CD8-positive, alpha-beta T cell (primary cell): ENCODE measurements at places on chromosomes 3 and 15. TPM values are rescaled to one million over a fixed set of nuclear protein-coding genes. Genes with fewer than 3 reads are reported as not detected.

- DNase-seq, result no peak
Measured at GRCh38 chr3:25038922-25039321, 389.1 kb upstream of the RARB start.

- peak; percentile 34 for DNase-seq
Measured at GRCh38 chr15:74723754-74724334, 1.5 kb downstream of the CYP1A1 start.

DNA sequence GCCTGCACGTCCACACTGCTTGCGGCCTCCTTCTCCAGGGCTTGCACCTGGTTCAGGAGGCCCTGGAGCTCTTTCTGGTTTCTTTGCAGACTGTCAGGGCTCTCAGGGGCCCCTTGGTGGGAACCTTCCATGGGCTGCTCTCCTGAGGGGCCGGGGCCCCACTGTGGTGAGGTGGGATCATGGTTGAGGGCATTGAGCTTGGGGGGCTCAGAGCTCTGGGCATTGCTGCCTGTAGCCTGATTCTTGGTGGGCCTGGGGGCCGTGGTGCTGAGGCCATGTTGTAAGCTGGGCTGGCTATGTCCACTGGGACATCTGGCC is 7.5 kb downstream of the XIRP1 start:
- DNase-seq, result no peak

- DNase-seq, result no peak
Measured at GRCh38 chr3:34646911-34647460, 848.6 kb downstream of the PDCD6IP start.

GRCh38 chr3:192931825-192932224 is 14.2 kb upstream of the MB21D2 start:
- no peak for DNase-seq

DNA sequence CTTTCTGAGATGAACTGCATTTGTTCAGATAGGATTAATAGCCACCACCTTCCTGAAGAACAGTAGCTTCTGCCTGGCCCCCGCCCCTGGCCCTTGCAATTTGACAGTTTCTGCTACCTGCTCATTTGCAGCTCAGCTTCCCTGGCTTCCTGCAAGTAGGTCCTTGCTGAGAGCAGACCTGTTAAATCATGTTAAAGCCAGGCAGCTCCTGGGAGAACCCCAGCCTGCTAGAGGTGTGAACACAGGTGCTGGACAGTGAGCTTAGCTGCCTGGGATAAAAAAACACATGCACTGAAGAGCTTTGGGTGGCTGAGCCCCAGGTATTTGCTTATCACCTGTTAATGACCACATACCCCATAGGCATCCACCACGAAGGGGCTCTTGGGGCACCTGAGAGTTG is 143.4 kb downstream of the PTPRG start:
- DNase-seq, result no peak

DNA sequence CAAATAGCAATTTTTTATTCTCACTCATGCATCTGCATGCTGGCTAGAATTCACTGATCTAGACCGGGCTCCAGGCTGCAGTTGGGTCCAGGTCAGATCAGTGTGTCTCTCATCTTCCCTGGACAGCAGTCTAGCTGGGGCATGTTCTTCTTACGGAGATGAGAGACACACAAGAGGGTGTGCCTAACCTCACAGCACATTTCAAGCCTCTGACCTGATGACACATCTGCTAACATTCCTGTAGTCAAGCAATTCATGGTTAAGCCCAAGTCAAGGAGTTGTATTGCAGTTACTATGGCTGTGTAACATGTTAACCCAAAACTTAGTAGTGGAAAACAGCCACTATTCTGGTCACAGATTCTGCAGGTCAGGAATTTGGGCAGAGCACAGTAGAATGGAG is 13.1 kb downstream of the BSN start:
- no peak for DNase-seq

DNA sequence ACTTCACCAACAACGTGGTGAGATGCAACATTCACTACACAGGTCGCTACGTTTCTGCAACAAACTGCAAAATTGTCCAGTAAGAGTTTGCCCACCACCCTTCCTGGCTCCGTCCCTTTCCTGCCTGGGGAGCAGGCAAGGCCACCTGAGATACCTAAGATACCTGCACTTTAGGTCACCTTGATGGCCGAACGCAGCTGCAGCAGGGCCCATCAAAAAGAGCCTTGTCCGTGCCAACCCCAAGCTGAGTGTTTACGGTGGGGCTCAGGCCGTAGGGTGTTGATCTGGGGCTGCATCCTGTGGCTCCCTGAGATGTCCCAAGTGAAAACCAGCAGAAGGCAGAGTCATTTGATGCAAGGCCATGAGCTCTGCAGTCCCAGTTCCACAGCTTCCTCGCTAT is 23.2 kb downstream of the LOXL1 start:
- no peak for DNase-seq

GRCh38 chr15:43930079-43930478 is 103.3 kb downstream of the WDR76 start:
- no peak for DNase-seq

GRCh38 chr3:33442190-33442589 is 2.0 kb upstream of the UBP1 start:
- no peak for DNase-seq

IL17RE gene
- total RNA-seq, result 3.1 TPM

ABHD6 gene
- 2.1 TPM for total RNA-seq

ZKSCAN7 gene
- total RNA-seq, result 1.6 TPM

AQR gene
- 37.1 TPM for total RNA-seq

NOX5 gene
- total RNA-seq, result not detected

- DNase-seq, result no peak
Measured at GRCh38 chr15:83559310-83559966, 94.5 kb upstream of the ADAMTSL3 start.

DNA sequence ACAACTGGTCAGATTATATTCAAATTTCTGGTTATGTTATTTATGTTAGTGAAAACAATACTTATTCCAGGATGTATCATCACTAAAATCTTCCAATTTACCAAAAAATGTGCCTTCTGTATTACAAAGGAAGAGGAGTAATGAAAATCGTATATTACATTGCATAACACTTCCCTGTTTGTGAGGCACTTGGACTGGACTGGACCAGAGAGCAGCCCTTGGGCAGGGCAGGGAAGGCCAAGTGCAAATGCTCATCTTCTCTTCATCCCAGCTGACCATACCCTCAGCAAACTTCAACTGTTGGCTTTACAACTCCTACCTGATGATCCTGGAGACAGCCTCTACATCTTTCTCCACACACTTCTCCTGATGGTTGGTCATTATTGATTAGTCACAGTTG is 285.7 kb upstream of the MME start:
- no peak for DNase-seq

LRCH3 gene
- total RNA-seq, result 39.7 TPM

- DNase-seq, result no peak
Measured at GRCh38 chr3:71397046-71397445, 186.5 kb downstream of the FOXP1 start.

DNA sequence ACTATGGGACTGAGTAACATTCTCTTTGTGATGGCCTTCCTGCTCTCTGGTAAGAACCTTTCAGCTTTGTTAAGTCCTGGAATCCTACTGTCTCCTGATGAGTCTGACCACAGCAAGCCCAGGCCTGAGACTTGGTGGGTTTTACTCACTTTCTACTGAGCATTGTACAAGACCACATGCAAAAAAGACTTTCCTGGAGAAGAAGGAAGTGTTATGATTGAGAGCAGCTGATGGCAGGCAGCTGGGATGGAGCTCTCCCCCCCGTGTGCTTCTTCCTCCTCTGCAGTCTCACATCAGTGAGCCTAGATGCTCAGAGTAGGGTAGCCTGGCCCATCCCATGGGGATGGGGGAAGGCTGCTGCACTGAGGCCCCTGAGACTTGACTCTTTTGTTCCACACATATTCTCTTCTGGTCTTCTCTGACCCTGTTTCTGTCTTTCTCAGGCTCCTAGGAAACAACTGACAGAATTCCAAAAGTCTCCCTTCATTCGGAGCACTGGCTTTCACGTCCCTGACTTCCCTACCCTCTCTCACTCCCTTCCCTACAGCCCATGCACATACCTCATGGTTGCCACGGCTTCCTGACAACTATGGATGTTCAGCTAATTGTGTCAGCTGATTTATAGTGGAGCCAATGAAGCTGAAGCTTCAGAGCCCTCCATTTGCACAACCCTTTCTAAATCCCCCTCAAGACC is 36.6 kb downstream of the CD86 start:
- DNase-seq, result no peak

PLA2G4F gene
- not detected for total RNA-seq

- DNase-seq, result peak; percentile 42
Measured at GRCh38 chr15:52234596-52235541, 43.7 kb upstream of the GNB5 start.

GRCh38 chr15:85890620-85890980 is 95.9 kb upstream of the KLHL25 start:
- DNase-seq, result no peak

DNA sequence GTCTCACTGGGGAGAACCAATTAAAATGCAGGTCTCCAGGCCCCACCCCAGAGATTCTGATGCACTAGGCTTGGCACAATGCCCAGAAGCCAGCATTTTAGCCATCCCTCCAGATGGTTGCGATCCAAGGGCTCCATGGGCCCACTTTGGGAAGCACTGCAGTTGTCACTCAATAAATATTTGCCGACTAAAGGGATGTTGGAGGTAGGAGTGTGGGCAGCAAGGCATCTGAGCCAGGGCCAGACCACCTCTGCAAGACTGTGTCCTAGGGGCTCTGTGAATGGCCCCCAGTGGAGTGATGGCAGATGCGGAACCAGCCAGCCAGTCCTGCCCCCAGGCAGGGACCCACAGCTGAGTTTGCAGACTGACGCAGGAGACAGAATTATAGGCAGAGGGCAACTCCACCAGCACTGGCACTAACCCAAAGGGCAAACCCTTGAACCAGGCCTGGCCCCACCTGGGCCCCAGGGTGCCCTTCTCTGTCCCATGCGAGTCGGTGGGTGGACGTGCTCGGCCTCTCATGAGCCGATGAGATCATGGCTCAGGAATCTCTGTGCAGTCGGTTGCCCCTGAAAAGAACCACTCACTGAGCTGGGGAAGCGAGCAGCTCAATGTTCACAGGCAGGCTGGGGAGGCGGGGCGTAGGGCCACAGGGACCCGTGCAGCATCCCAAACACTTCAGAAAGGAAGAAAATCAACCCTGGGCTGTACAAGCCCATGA is 49.7 kb downstream of the SEMA5B start:
- DNase-seq, result no peak

DNA sequence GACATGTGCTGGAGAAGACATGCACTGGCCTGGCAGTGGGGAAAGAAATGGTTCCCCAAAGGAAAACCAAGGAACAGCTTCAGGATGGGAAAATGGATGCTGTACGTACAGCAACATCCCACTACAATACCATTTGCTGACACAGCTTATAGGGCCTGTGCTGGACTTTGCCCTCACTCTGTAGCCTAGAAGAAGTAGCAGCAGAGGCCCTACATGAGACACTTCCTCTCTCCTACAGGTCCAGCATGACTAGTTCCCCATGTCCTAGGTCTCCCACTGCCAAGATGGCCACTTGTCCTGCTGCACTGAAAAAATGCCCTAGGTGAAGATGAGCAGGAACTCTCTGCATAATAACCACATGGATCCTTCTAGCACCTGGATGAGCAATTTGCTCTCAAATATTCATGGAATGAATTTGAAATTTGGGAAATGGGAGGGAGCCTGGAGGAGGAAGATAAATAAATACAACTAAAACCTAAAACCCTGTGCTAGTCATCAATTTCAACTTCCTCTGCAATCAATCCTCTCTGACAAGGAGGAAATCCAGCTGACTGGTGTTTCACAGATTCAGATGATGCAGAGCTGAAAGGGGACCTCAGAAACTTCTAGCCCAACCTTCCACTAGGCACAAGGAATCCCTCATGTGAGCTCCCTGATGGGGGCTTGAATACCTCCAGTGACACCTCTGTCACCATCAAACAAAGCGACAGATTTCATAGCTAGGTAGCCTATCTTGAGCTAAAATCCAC is 514.3 kb upstream of the PPP2R3A start:
- DNase-seq, result no peak

THRB gene
- not detected for total RNA-seq

DNA sequence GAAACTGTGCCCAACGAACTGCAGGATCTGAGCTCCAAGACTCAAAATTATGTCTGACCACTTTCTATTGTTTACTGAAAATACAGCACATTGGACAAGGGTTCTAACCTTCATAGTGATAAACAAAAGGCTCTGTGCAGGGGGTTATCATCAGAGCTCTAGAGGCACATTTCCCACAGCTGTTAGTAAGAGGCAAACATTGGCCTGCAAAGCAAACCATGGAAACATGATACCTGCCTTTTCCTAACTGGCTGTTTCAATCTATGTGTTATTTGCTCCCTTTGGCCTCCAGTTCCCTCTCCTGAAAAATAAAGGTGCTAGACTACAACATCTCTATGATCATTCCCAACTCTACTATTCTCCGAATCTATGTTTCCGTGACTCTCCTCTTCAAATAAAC is 159.7 kb upstream of the ARHGEF26 start:
- no peak for DNase-seq

DNA sequence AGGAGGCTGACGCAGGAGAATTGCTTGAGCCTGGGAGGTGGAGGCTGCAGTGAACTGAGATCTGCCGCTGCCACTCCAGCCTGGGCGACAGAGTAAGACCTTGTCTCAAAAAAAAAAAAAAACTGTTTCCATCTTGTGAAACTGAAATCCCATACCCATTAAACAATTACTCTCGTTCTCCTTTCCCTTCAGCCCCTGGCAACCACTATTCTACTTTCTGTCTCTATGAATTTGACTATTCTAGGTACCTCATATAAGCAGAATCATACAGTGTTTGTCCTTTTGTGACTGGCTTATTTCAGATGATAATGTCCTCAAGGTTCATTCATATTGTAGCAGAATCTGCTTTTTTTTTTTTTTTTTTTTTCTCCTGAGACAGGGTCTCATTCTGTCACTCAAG is 51.5 kb upstream of the UBE2E1 start:
- DNase-seq, result no peak

ACVR2B gene
- 3.0 TPM for total RNA-seq

DNA sequence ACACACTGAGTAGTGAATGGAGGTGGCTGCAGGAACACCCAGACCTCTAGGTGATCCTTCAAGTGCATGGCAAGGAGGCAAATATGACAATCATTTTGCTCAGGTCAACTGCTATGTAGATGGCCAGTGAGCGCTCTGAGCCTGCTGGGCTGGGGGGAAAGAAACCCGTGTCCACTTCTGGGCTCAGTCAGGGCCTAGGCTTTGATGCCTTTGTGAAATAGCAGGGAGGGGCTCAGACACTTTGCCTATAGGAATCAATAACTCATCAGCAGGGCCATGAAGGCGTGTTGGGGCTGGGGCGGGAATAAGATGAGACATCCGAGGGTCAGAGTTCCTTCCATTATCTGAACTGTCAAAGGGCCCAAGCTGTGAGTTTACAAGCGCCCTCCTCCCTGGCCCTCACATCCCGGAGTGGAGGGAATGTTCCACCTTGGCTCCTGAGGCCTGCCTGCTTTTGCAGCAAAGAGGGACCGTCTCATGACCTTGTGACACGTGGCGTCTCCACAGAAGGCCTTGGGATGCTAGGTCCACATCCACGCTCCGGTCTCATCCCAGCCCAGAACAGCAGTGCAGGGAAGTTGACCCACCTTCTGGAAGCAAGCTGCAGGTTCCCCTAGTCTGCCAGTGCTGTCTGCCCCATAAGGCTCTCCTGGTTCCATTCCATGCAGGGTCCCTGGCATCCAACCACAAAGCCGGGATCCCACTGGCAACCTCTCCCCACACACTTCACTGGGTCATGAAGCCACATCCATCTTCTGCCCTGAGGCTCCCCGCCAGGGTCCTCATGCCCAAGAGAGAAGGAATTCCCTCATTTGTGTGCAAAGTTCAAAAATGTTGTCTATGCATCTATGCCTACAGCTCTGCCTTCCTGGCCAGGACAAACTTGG is 78.4 kb downstream of the CHSY1 start:
- DNase-seq, result no peak
